ENCODE measurements at places on chromosomes 16 and 17. TPM values are rescaled to one million over a fixed set of nuclear protein-coding genes. Genes with fewer than 3 reads are reported as not detected.
A peak's percentile ranks its signal among the peaks of the same experiment; 100 is the strongest.

GRCh38 chr17:79446399-79447009 is 164.3 kb downstream of the RBFOX3 start:
- ATAC-seq = no peak

Gene MTSS2
- total RNA-seq = 70.9 TPM

DNA sequence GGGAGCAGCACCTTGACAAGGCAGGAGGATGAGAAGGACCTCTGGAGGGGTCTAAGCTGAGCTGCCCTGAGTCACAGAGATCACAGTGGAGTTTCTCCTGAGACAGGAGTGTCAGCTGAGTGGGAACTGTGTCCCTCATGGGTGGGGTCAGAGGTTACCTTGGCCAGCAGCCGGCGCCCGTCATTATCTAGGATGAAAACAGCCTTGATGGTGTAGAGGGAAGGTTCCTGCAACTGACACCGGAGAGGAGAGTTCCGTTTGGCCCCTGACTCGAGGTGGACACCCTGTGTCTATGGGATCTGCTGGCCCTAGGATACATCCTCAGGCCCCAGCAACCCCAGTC is 933 bp downstream of the COPZ2 start:
- peak; percentile 2 for ATAC-seq

Gene RNF167
- 76.6 TPM for total RNA-seq

Gene CCDC154
- not detected for total RNA-seq

DNA sequence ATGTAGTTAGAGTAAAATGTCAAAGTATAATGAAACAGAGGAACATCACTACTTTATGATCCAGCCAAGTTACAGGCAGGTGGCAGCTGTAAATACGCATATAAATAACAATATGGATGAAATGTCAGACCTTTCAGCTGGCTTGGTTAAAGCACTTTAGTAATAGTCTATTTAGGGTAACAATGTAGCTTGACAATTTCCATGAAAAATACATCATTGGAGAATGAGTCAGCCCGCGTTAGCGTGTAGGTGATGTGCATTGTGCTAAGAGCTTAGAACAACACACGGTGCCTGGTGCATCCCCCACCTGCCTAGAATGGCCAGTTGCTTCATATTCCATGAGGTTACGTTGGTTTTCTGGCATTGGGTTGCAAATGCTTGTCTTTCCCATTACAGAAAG is 119.4 kb downstream of the RBFOX1 start:
- no peak for ATAC-seq

DNA sequence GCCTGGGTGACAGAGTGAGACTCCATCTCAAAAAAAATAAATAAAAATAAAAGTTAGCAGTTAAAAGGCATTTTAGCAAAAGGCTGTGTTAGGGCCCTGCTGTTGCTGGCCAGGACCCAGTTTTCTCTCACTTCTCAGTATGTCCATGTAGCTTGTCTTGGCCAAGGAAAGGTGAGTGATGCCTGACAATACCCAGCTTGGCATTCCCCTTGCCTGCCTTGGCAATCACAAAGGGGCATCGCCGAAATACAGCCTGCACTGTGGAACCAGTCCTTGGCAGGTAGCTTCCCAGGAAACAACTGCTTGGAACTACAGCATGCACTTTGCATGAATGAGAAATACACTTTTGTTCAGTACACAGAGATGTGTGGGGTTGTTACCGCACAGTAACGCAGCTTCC is 61.7 kb downstream of the DNAH17 start:
- ATAC-seq = no peak

Gene NDRG4
- total RNA-seq = 7.5 TPM

Gene METTL22
- 25.0 TPM for total RNA-seq

Gene RANBP10
- 8.1 TPM for total RNA-seq

GRCh38 chr17:63549289-63549945 is 860 bp upstream of the DCAF7 start:
- ATAC-seq = no peak
